Testis (tissue), 5 donors: ENCODE measurements at places on chromosomes 5 and 9.

GRCh38 chr5:157167214-157167621 is 1.2 kb upstream of the GARIN3 start:
- no peak overlapping the region for H3K4me3 ChIP-seq
- H3K27ac ChIP-seq: no peak overlapping the region
- H3K27me3 ChIP-seq: no peaks in the 10 kb centered on the region

DNA sequence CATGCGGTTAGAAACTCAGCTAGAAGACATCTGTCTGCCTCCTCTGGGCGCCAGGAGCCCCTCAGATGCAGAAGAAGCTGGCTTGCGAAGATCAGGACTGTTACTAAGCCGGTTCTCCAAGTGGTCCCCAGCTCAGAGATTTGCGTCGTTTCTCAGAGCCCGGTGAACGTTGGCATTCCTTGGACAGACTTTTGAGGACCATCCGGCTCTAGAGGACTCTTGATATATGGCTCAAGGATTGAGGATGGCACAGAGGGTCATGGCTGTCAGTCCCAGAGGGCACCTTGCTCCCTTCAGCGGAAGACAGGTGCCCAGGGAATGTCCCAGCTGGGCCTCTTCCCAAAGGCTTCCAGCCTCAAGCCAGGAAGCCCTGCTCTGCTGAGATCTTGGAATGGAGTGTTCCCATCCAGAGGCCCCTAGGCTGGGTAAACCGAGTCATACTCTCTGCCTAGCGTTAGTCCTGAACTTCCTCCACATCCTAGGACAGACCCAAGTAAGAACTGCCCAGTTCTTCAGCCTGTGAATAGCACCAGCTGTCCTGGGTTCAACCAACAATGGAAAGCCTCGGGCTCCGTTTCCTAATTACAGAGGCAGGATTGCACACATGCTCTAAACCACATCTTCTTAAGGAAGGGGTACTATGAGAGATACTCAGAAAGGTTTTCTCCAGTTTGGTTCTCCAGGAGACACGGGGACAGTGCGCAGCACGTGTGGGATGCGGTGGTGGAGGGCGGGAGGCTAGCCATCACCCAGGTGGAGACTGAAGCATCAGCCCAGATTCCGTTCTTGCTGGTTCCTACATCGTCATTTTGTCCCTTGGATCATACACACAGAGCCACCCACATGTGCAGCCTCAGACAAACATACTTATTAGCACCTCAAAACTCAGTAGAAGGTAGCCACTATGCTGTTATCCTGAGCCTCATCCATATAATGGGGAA is 51.4 kb downstream of the ZNF354C start:
- peak; percentile 2 for DNase-seq
- no peaks in the 10 kb centered on the region for H3K27me3 ChIP-seq
- H3K4me3 ChIP-seq: no peak overlapping the region
- no peaks in the 10 kb centered on the region for H3K4me1 ChIP-seq

DNA sequence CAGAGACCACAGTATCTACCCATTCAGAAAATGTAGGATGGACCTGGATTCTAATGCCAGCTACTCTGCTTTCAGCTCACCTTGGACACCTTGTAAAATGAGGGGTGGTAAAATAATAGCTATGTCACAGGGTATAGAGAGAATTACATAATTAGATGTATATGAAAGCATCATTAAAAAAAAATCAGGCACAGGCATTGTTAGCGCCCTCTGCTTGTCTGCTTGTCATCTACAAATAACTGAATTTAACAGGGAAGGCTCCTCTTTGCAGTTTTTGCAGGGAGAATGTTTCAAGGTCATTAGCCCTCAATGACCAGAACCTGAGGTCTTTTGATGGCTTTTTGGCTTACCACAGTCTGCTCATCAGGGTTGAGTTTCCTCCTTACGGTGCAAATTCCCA is 58.0 kb downstream of the GPR21 start:
- H3K36me3 ChIP-seq: no peaks in the 10 kb centered on the region
- H3K27ac ChIP-seq: no peak overlapping the region
- no peak overlapping the region for H3K4me3 ChIP-seq
- DNase-seq: no peak
- peaks cover 7% of the 10 kb centered on the region for H3K4me1 ChIP-seq

DNA sequence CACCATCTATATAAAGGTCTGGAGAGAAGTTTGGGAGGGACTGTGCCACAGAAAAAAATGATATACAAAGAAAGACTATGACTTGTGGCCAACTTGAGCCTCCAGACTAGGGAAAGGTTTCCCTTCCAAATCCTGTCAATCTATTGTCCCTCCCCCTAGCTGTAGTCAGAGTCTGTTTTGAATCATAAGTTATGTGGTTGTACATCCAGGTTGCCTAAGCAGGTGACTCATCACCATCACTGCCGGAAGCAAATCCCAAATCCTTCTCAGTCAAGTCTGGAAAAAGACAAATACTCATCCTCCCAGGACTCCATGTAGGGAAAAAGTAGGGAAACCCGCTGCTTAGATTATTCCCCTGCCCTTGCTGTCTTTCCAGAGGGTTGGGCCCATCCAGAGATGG is 235.7 kb downstream of the CDK5RAP2 start:
- no peak overlapping the region for H3K27ac ChIP-seq
- no peaks in the 10 kb centered on the region for H3K4me1 ChIP-seq
- H3K36me3 ChIP-seq: no peaks in the 10 kb centered on the region
- H3K27me3 ChIP-seq: no peaks in the 10 kb centered on the region
- no peak for DNase-seq

GRCh38 chr9:126874546-126875314 is 14.3 kb downstream of the ZBTB34 start:
- H3K4me1 ChIP-seq: no peaks in the 10 kb centered on the region
- no peaks in the 10 kb centered on the region for H3K36me3 ChIP-seq
- H3K27ac ChIP-seq: no peak overlapping the region
- no peak for DNase-seq
- H3K27me3 ChIP-seq: no peaks in the 10 kb centered on the region

GRCh38 chr5:91361055-91361701 is 21.9 kb downstream of the ARRDC3 start:
- no peaks in the 10 kb centered on the region for H3K27me3 ChIP-seq
- no peak for DNase-seq
- no peaks in the 10 kb centered on the region for H3K4me1 ChIP-seq

GRCh38 chr5:62341783-62342475 is 35.9 kb downstream of the KIF2A start:
- H3K27ac ChIP-seq: no peak overlapping the region
- no peaks in the 10 kb centered on the region for H3K27me3 ChIP-seq
- no peak overlapping the region for H3K4me3 ChIP-seq
- no peaks in the 10 kb centered on the region for H3K36me3 ChIP-seq
